ENCODE measurements at places on chromosomes 6 and 20.
A peak's percentile ranks its signal among the peaks of the same experiment; 100 is the strongest.

GRCh38 chr20:31914170-31914569 is 37.7 kb downstream of the PDRG1 start:
- DNase-seq: no peak

- no peak for DNase-seq
Observed at GRCh38 chr20:46809706-46810360, 84.8 kb upstream of the EYA2 start.

- DNase-seq: peak; percentile 81
Observed at GRCh38 chr6:32984622-32985389, 16.4 kb downstream of the BRD2 start.

- no peak for DNase-seq
Observed at GRCh38 chr6:100096341-100096740, 102.3 kb upstream of the MCHR2 start.

DNA sequence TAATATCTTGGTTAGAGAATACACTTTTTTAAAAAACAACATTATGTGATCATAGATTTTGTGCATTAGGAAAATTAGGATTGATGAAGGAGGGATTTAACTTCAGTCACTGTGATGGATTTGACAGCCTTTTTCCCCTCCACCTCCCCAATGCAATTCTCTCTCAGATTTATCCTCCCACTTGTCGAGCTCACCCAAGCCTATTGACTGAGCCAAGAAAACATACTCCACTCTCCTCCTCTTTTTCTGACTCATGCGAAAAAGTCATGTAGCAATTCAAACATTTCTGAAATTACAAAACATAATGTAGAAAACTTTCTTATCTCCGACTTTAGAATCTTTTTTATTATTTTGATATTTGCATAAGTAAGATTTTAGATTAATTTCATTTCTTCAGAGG is 24.1 kb downstream of the KLHL32 start:
- DNase-seq: no peak

DNA sequence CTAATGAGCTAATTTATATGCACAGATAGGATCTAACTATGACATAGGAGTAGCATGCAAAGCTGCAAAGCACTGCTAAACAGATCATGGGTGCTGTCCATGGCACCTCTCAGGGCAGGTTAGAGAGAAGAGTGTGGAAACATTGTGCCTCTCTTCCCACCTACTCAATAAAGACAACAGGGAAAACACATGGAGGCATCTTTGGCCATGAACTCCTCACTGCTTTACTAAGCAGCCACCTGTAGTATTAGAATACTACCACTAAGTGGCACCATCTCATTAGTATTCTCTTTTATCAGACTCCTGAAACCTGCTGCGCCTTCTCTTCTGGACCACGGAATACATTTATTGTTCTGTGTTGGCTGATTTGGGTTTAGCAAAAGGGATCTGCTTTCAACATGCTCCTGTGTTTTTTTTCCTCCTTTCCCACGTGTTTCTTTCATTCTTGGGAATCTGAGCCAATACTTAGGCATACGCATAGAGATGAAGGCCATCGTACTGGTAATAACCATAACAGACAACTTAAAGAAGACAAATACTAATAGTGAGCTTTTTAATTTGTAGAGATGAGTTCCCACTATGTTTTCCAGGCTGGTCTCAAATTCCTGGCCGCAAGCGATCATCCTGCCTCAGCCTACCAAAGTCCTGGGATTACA is 9.4 kb upstream of the HDDC2 start:
- no peak for DNase-seq

DNA sequence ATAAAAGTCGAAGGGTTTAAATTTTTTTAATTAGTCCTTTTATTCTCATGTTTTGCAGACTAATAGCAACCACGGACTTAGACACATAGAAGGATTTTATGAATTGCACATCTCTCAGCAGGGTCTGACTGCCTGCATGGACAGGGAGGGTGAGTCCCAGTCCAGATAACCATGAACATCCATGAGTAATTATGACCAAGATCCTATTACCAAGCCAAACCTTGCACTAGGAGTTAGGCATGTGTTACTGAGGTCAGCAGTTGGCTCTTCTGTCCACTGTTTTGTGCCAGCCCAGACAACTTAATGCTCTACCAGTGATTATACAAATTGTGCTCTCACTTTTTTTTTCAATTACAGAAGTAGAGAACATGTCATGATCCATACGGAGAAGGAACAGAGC is 211.2 kb downstream of the MAFB start:
- DNase-seq: no peak

DNA sequence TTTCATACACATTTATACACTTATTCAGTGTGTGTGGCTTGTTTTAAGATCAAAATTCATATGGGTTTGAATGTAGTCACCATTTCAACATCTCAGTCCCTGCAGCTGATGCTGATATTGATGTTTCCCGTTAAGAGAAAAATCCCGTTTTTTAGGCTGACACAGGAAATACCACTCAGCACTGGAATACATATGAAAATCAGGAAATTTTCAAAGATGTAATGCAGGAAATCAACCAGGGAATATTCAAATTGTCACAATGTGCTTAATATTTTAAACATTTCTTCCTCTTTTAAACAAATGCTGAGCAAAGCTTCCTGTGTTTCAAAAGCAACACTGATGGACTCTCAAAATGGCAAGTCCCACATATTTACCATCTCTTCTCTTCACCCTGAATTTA is 94.5 kb upstream of the MARCKS start:
- DNase-seq: no peak

DNA sequence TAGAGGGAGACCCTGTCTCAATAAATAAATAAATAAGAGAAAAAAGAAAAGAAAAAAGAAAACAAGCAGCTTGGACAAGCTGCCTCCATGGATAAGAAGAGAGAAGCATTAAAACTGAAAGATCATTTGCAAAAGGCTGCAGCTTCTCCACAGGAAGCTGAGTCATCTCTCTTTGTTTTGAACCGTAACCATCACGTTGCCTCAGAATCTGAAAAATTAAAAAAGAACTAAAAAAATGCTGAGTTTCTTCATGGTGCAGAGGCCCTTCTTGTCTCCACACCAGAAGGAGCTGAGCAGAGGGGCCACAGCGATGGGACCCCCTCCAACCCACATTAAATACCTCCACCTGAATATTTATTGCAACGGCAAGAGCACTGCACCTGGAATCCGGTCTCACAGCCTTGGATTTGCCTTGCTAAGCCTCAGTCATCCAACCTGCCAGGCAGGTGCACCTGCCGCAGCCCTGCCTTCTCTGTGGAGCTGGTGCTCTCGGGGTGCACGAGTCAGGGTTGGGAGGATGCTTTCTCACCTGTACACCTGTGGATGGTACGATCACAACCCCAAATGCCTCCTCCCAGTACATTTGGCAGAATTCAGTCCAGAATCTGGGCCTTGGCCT is 28.1 kb downstream of the TOX2 start:
- no peak for DNase-seq

- no peak for DNase-seq
Observed at GRCh38 chr20:35463455-35464300, 8.3 kb downstream of the CEP250 start.

DNA sequence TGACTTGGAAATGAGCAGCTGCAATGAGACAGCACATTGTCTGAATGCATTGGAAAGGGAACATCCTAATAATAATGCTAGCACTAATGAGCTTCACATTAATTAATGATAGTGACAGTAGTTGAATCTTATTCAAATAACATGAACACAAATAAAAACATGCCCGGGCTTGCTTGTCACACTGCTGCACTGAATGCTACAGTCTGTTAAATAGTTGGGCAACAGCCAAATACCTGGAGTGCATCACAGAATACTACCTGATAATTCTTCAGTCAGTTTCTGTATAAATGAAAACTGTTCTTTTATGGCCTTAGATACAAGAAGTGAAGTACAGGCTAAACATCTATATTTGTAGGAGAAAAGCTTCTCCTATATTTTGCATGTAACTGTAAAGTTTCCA is 458.7 kb downstream of the RNF144B start:
- DNase-seq: no peak

- no peak for DNase-seq
Observed at GRCh38 chr6:137740967-137741761, 125.9 kb upstream of the TNFAIP3 start.

DNA sequence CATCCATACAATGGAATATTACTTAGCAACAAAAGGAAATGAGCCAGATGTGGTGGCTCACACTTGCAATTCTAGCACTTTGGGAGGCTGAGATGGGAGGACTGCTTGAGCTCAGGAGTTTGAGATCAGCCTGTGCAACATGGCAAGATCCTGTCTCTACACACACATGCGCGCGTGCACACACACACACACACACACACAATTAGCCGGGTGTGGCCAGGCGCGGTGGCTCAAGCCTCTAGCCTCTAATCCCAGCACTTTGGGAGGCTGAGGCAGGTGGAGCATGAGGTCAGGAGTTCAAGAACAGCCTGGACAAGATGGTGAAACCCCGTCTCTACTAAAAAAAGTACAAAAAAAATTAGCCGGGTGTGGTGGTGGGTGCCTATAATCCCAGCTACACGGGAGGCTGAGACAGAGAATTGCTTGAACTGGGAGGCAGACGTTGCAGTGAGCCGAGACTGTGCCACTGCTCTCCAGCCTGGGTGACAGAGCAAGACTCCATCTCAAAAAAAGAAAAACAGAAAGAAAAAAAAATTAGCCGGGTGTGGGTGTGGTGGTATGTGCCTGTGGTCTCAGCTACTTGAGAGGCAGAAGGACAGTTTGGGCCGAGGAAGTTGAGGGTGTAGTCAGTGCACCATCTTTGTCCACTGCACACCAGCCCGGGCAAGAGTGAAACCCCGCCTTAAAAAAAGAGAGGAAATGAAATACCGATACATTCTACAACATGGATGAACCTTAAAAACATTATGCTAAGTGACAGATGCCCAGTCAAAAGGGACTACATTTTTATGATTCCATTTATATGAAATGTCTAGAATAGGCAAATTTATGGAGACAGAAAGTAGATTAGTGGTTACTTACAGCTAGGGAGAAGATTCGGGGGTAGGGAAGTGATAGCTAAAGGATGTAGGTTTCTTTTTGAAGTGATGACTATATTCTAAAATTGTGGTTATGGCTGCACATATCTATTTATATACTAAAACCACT is 52.5 kb downstream of the RBL1 start:
- no peak for DNase-seq

DNA sequence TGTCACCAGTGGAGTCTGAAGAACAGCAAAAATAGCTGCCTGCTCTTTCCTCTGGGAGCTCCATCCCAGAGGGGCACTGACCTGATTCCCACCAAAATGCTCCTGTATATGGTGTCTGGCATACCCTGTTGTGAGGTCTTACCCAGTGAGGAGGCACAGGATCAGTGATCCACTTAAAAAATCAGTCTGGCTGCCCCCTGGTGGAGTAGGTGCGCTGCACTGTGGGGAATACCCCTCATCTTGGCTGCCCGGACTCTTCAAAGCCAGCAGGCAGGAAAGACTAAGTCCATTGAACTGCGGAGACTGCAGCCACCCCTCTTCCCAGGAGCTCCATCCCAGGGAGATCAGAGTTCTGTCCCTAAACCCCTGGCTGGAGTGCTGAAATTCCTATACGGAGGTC is 230.9 kb upstream of the HTR1E start:
- no peak for DNase-seq

GRCh38 chr6:80388507-80388906 is 282.0 kb downstream of the BCKDHB start:
- no peak for DNase-seq

DNA sequence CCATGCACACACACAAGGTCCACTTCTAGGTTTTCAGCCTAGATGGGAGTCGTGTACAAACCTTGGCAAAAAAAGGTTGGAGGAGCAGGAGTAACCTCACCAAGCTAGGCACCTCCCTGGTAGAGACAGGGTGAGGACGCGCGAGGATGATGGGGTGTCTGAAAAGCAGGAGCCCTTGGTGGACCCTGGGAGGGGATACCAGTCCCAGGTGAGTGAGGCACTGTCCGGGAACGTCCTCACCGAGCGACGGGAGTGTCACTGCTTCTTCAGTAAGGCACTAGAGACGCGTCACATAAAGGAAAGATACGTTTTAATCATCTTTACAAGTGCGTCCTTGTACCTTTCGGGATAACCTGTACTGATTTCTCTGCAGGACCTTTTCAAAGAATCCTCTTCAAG is 29.4 kb upstream of the ZBP1 start:
- no peak for DNase-seq

GRCh38 chr6:161701056-161701455 is 427.2 kb upstream of the AGPAT4 start:
- no peak for DNase-seq

- DNase-seq: no peak
Observed at GRCh38 chr20:45128099-45128498, 3.8 kb upstream of the WFDC12 start.

DNA sequence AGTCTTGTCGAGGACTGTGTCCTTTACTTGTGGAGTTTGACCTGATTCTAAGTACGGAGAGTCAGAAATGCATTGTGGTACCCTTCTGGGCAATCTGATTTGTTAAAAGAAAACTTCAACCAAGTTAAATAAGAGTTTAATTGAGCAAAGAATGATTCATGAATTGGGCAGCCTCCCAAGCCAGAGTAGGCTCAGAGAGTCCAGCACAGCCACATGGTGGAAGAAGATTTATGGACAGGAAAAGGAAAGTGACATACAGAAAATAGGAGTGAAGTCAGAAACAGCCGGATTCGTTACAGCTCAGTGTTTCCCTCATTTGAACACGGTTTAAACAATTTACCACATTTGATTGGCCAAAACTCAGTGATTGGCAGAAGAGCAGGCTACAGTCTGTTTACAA is 329.2 kb downstream of the DHX35 start:
- no peak for DNase-seq

GRCh38 chr6:16285467-16286150 is 47.2 kb downstream of the GMPR start:
- DNase-seq: no peak

GRCh38 chr6:142146828-142147662 is at the start of the genes NMBR and VTA1:
Gene NMBR (minus strand): TSS chr6:142147122. CDS start chr6:142088658, 58,464 bp downstream.
Gene VTA1 (plus strand): TSS chr6:142147263. CDS start chr6:142147288, 25 bp downstream.
- peak; percentile 77 for DNase-seq

DNA sequence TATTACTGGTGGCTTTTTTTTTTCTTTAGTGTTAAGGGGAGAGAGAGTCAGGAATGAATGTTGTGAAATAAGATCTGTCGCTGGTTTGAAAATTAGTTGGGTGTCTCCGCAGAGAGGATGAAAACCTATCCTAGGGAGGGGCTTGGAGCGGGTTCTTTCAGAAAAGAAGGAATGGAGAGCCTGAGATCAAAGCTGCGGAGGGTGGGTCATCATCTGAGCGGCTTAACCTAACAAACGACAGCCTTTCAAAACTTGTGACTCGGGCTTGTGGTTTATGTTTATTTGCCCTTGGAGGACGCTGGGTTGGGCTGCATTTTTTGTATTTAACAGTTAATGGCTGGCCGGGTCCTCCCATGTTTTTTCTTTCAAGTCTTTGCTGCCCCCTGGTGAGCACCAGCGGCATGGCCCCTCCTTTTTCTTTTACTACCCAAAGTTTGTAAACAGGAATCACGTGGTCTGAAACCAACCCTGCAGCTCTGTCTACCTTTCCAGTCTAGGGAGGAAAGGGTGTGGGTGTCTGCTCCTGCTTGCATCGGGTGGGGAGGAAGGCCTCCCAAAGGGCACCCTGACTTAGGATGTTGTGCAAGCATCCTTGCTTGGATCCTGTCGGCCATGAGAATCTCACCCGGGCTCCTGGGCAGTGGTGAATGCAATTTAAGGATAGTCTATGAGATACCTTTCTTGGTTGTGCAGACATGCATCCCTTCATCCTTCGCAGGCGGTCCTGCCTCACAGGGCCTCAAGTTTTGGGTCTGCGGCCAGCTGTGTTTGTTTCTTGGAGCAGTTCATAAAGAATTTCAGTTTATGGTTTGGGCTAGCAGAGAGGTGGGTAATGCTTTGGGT is 2.2 kb downstream of the PIM1 start:
- peak; percentile 82 for DNase-seq

GRCh38 chr6:139821676-139822223 is 447.3 kb upstream of the CITED2 start:
- no peak for DNase-seq

- no peak for DNase-seq
Observed at GRCh38 chr6:78570044-78570443, 297.3 kb upstream of the IRAK1BP1 start.
